ENCODE measurements at places on chromosomes 4 and X. TPM values are rescaled to one million over a fixed set of nuclear protein-coding genes. Genes with fewer than 3 reads are reported as not detected.

SPIN4 gene
- 11.4 TPM for total RNA-seq

FGF13 gene
- not detected for total RNA-seq

MAMLD1 gene
- 2.1 TPM for total RNA-seq

- no peak for DNase-seq
Measured at GRCh38 chr4:123606946-123607542, 210.4 kb downstream of the SPRY1 start.

DNA sequence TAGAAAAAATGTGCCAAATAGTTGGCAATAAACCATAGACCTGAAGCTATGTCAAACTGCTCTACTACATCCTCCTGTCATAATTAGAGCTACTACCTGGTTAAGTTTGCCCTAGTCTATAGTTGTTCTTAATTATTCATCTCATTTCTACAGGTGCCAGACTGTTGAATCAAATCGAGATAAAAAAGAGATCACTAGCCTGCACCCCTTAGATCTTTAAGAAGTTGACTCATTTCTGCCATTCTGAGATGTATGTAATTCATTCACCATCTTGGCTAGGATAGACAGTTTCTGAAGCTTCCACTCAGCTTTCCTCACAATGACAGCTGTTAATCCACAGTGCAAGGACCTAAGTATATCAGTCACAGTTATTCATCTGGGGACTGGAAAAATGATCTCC is 452.1 kb upstream of the BOD1L1 start:
- DNase-seq = no peak

DNA sequence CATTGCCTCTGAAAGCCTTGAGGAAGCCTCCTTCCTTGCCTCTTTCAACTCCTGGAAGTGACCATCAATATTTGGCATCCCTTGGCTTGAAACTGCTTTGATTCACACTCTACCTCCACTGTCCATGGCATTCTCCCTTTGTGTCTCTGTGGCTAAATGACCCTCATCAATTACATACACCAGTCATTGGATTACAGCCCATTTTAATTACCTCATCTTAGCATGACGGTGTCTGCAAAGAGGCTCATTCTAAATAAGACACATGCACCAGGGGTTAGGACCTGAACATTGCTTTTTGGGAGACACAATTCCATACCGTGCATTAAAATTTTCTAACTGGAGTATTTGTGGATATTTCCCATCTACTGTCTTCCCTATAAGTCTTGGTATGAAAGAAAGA is 60.7 kb upstream of the FAM9A start:
- DNase-seq = no peak

DNA sequence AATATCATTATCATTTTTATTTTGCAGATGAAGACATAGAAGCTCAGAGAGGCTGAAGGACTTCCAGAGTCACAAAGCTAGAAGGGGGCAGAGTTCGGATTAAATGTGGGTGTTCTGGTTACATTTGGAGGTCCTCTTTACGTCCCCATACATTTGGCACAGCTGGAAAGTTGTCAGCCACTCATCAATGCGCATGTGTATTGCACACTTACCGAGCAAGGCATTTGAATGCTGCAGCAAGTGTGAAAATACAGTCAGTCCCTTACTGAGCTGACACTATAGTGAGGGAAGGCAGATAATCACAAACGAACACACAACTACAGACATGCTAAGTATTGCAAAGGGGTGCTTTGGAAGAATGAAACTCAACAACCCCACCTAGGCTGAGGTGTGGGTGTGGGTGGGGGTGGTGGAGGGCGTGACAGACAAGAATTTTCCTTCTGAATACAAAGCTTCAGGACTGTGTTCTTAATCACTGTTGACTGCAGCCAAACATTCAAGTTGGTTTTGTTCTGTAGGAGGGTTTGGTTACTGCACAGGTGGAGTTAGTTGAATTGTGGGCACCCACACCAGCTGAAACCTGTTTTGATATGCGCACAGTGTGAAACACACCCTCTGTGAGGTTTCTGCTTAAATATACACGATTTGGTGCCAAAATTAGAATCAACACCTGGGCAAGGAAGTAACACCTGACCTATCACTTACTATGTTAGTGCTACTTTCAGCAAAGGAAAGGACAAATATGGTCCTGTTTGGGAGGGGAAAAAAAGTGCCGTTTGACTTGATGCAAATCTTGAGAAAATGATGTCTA is 72.4 kb downstream of the COQ2 start:
- no peak for DNase-seq

DNA sequence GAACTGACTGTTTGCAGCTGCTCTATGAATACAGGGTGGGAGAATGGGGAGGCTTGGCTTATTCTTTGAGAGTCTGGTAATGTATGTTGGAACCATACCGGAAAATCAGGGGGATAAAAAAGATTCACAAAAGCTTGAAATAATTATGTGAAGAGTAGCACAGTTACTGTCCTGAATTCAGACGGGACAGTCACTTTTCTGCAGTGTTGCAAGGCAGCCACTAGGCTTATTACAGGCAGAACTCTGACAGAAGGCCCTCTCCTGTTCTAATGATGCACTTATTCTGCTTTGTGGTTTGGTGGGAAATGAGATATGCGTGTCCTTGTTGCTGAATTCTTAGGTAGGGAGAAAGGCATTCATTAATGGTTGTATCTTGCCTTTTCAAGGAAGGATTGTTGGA is 37.2 kb downstream of the GUCY1B1 start:
- DNase-seq = no peak

DNA sequence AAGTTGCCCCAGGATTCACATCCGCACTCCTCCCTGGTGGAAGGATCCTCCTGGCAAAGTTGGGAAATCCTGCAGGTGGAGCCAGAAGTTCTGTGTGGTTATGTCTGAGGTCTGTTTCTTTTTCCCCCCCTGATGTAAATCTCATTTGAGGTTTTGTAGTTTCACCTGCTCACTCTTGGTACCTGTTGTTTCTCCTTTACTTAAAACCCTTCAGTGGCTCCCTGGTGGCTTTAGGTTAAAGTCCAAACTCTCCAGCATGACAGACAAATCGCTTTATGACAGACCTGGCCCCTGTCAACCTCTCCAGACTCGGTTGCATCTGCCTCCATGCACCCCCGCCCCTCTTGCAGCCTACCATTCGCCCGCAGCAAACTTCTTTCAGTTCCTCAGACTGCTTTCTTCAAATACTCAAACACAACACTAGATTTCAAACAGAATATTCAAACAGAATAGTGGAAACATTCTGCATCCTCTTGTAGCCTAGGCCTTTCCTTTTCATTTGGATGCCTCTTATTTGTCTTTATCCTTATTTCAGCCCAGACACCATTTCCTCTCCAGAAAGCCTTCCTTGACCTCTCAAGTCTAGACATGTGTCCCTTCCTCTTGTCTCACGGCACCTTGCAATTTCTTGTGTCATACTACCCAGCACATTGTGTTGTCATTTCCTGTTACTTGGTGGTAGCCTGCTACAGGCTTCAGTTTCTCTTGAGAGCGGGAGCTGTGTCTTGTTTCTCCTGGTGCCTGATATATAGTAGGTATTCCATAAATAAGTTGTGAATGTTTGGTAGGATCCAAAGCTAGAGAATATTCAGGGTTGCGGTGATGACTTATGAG is 24.8 kb downstream of the IL13RA1 start:
- no peak for DNase-seq

DNA sequence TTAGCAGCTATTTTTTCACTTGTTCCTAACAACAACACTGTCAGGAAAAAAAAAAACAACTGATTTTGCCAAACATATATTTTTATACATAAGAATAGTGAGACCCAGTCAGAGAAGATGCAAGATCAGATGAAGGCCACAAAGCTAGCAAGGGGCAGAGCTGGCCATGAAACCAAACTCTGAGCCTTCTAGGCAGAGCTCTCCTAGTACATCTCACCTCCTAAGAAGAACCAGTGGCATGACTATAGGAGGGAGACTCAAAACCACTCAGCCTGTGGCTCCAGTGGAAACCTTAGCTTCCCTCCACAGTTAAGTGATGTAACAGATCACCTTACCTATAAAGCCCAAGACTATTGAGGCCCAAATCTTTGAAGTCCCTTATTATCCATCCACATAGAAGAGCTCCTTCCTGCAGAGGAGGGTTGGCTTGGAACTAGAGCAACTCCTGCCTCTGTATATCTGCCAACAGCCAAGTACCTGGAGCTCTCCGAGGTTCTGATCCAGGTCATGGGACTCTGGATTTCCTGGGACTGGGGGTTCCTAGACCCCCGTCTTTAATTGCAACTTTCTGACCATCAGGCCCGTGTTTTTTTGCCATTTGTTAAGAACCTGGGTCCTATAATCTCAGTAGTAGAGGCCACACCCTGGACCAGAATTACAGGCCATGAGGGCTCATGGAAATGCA is 136.5 kb downstream of the SH3KBP1 start:
- no peak for DNase-seq

- no peak for DNase-seq
Measured at GRCh38 chrX:143570782-143571181, 53.5 kb upstream of the SPANXN3 start.

DNA sequence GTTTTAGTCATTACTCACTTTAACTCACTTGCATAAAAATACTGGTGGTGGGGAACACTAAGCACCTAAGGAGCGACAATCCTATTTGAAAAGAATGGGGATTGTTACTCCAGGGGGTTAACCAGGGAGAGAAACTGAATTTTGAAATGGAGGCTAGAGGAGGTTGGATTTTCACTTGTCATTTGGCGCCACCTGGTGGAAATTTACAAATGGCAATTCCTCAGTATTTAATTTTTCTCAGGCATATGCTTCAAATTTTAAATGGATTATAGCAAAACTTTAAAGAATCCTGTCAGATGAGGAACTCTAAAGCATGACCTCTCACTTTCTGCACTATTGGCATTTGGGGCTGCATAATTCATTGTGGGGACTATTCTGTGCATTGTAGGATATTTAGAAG is 2.7 kb upstream of the GEMIN8 start:
- DNase-seq = no peak

DNA sequence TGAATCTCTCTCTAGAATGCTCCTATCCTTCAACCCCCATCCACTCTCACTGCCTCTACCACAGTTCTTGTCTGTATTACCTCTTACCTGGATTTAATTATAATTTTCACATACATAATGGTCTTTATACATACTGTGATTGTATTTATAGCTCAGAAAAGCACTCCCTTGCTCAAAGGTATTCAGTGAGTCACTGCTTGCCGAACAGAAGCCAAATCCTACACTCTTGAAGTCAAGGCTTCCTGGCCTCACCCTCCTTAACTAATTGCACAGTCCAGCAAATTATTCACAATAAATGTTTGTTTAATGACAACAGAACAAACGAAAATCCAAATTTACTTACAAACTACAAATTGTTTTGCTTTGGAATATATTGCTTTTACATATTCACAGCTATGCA is 159.5 kb downstream of the KLHL13 start:
- DNase-seq = no peak

GRCh38 chr4:127759228-127759820 is 22.8 kb upstream of the HSPA4L start:
- no peak for DNase-seq

DNA sequence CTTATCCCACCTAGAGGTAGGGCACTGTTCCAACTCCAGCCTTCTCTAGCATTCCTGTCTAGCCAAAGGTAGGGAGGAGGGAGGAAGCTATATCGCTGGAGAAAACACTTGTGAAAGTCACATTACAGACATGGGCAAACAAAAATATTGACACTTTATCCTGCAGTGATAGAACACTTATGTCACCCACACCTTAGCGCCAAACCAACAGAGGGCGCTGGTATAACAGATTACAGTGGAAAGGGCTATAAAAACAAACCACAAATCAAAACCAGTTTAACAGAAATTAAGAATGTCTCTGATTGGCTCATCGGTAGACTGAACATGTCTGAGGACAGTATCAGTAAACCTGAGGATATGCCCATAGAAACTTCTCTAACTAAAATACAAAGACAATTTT is 451.3 kb downstream of the TLL1 start:
- no peak for DNase-seq

GRCh38 chrX:123927845-123928244 is 33.7 kb upstream of the STAG2 start:
- DNase-seq = no peak

- no peak for DNase-seq
Measured at GRCh38 chr4:88804234-88804633, 106.6 kb upstream of the NAP1L5 start.

GRCh38 chrX:96481831-96482230 is 202.8 kb upstream of the DIAPH2 start:
- DNase-seq = no peak

- no peak for DNase-seq
Measured at GRCh38 chr4:188661502-188661901, 522.3 kb downstream of the TRIML1 start.

- no peak for DNase-seq
Measured at GRCh38 chrX:46770817-46771163, 11.9 kb upstream of the SLC9A7 start.

GRCh38 chr4:140719686-140720085 is 36.5 kb downstream of the TBC1D9 start:
- no peak for DNase-seq

GRCh38 chr4:1842993-1843448 is 12.9 kb downstream of the LETM1 start:
- DNase-seq = no peak

- no peak for DNase-seq
Measured at GRCh38 chr4:54496412-54496811, 161.3 kb upstream of the KIT start.

GRCh38 chr4:48139691-48140090 is 5.6 kb upstream of the TXK start:
- no peak for DNase-seq

GRCh38 chrX:9902656-9903055 is 64.5 kb upstream of the CLDN34 start:
- DNase-seq = no peak

DNA sequence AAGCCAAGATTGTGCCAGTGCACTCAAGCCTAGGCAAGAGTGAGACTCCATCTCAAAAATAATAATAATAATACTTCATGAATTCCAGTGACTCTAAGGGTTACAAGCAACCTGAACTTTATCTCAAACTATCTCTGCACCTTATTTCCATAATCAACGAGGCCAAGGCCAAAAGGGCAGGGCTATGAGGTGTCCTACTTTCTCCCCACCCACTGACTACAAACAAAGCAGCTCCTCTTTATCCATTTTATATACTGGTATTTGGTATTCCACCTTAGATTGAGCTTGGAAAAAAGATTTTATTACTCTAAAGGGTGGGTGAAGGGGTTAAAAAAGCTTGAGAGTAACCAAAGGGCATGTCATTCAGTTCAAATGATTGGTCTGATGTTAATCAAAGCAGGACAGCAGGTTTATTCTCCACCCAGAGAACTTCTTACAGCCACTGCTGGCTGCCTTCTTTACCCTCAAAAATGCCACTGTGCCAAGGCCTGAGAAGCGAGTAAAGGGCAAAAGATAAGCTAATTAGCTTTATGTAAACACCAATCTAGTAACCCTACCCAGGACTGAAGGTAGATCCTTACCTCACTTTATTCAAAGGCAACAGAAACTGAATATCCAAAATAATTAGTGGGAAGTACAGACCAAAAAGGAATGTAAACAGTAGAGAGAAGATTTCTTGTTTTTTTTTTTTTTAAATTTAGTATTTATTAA is 28.2 kb downstream of the APOO start:
- DNase-seq = no peak
